ENCODE measurements at places on chromosomes 3 and 15.

DNA sequence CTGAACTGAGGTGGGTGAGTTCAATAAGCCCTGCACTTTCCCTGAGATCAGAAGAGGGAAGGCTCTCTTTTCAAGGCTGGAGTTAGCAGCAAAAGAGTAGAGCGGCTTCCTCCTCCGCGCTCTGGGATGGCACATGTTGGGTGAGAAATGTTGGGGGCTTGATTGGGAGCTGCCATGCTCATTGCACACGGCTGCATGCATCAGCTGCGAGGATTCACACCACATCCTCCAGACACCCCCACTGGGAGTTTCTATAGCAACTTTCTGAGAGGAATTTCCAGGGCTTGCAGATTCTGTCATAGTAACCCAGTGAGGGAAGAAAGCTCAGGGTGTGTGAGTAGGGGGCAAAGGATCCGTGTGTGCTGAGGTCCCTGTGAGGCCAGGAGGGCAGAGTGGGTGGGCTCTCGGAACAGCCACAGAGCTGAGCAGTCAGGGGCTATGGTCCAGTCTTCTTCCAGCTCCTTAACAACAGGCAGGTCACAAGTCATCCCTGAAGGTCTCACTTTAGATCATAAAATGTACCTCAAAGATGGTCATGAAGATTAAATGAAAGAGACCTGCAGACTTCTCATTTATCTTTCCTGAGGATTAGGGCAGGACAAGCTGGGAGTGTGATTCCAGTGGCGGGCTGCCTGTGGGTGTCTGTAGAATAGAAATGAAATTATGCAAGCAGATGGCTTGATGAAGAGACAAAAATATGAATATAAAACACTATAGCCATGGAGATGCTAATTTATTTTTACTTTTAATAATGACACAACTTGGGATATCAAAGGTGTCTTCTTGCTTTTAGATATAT, 75.7 kb upstream of the CHRNA7 start:
- DNase-seq = no peak

DNA sequence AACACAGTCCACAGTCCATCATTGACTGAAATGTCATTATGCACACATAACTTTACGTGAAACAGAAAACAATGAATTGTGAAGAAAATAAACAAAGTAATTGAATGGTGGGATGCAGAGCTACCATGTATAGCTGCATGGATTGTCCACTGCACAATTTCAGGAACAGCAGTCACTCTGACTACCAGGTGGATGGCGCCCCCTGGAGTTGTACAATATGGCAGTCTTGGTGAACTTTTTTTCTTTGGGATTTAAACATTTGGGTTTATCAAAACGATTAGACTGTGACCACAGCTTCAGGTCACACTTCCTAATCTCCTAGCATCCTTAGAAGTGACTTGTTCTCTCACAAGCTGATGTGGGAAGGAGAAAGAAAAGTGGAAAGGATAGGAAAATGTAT, 48.9 kb upstream of the TCF12 start:
- DNase-seq = no peak

GRCh38 chr3:185677146-185677829, 91.2 kb downstream of the SENP2 start:
- no peak for DNase-seq

- DNase-seq = no peak
Measured at GRCh38 chr3:98199020-98199419, 32.5 kb downstream of the OR5H15 start.

GRCh38 chr15:25091421-25092158, 136.8 kb downstream of the SNRPN start:
- no peak for DNase-seq

DNA sequence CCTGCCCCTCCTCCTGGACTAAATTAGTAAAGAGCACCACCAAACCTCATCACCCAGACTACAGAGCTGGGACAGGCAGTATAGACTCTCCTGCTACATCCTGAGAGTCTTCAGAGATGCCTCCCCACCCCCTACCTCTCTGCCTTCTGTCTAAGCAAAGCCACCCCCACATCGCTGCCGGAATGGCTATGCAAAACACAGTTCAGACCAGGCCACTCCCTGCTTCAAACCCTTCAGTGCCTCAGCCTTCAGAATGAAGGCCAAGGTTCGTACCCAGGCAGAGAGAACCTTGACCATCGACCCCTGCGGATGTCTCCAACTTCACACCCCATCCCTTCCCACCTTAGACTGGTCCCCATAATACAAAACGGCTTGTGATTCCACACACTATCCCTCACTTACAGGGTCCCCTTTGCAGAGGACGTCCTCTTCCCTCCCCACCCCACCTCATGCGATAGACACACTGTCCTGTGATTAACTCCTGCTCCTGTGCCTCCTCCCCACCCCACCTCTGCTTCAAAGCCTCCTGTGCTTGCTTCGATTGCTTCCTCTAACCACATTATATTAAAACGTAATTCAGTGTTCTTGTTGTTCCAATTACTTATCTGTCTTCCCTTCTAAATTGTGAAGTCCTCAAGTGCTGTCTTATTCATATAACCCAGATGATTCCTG, 175.3 kb downstream of the UACA start:
- DNase-seq = no peak

DNA sequence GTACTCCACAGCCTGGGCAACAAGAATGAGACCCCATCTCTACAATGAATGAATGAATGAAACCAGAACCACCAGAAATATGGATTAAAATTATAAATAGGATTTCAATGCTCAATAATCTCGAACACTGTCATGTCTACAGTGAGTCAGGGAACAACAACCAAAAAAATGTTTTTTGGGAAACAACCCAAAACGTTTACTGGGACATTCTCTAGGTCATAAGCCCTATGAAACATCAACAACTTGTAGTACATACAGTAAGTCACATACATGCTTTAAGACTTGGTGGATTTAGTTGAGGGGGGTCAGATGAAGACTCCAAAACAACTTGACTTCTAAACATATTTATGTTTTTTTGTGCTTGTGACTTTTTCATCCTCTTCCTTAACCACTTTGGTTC, 511.2 kb downstream of the FOXP1 start:
- DNase-seq = no peak

DNA sequence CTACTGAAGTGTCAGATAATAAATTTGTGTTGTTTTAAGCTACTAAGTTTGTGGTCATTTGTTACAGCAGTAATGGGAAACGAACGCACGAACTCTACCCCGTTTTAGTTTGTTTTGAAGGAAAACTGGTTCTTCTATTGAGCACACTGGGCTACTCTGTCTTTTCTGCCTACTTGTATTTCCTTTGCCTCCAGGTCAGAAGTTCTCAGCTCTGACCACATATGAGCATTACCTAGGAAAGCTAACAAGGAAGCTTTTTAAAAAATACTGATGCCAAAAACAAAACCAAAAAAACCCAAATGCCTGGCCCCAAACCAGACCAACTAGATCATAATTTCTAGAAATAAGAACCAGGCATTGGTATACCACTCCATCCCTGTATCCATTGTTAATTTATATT, 156.6 kb upstream of the TNIK start:
- no peak for DNase-seq

- no peak for DNase-seq
Measured at GRCh38 chr15:67380921-67381320, 126.3 kb downstream of the IQCH start.

DNA sequence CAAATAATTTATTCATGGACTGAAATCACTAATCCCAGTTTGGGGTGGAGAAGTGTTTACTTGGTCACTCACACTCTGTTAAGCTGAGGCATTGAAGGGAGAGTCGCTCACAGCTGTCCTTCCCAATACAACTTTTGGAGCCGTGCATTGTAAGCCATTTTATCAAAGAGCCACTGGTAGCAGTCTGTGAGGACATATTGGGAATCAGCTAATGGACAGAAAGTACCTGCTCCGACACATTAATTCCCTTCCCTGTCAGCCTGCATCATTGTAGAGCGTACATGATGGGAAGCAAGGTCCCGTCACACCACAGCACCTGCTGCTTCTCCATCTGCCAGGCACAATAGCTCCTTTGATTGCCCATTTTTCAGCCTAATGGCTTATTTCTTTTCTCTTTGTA, 643.2 kb downstream of the SQOR start:
- DNase-seq = peak; percentile 19

DNA sequence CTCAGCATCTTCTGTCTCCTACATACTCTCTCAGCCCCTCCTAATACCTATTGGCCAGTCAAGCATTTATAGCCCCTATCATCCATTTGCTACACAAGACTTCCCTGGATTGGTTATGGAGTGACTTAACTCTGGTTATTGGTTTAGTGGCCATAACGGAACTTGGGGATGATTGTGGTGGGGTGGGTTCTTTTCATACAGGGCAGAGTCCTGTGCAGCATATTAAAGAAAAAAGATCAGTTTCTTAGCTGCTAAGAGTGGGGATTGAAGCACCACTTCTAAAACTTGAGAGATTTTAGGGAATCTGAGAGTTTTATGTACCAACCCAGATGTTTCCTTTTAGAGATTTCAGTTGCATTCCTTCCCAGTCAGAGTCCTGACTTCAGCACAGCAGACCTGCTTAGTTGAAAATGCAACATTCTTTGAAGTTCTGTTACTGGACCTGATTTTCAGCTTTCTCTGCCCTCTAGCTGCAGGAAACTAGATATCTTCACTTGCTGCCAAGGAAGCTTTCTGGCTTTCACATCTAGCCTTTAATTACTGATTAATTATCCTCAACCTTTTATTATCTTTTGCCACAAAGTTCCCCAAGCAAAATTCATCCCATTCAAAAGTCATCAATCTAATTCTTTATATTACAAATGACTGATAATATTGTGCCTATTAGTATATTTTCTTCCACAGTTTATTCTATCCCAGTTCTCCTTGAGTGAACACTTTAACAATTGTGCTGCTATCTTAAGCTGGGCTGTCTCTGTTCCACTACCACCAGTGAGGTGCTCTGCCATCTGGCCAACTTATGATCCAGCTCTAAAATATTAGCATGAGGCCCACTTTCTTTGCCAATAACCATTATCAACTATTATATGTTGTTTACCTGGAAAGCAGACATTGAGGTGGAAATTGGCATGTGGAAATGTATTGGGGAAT, 906.0 kb upstream of the ALCAM start:
- no peak for DNase-seq

GRCh38 chr3:69542089-69542804, 156.4 kb upstream of the FRMD4B start:
- DNase-seq = no peak

DNA sequence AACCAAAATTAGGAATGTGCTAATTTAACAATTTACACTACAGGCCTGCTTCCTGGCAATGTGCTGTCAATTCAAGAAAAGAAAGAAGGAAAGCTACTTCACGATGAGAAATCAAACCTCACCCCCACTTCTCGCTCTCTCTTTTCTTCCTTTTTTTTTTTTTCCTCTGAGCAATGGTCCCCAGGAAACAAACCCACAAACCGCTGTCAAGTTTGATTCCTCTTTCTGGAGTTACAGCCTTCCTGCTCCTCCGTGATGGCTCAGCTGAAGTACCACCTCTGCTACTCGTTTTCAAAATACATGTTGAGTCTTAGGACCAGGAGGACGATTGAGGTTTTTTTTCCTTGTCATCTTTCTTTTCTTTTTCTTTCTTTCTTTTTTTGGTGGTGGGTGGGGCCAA, 3.4 kb upstream of the TRIM71 start:
- no peak for DNase-seq

- no peak for DNase-seq
Measured at GRCh38 chr3:130700541-130700940, 46.1 kb downstream of the PIK3R4 start.

DNA sequence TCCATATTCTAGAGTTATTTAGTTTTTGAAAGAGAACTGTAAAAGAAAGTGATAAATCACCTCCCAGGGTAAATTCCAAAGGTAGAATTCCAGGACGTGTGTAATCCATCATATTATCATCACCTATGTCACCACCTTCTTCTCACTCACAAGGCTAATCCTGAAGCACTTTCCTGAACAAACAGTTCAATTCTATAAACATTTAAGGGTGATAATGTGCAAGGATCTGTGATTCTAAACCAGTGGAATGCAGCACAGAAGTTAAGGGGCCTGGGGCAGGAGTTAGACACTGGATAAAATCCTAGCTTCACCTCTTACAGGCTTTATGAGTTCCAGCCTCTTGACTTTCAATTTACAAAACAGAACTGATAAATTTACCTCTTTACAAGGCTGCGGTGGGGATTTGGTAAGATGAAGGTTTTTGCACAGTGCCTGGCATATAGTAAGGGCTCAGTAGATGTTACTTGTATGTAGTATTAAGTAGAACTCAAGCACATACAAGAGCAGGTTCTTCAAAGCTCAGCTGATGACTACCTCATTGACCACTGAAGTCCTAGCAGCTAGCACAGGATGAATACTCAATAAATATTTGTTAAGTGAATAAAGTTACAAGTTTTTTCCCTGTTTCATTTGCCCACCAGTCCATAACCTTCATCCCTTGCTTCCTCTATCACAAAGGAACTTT, 47.3 kb upstream of the CCDC80 start:
- DNase-seq = no peak

GRCh38 chr3:112617285-112617684, 23.7 kb downstream of the CCDC80 start:
- DNase-seq = no peak

DNA sequence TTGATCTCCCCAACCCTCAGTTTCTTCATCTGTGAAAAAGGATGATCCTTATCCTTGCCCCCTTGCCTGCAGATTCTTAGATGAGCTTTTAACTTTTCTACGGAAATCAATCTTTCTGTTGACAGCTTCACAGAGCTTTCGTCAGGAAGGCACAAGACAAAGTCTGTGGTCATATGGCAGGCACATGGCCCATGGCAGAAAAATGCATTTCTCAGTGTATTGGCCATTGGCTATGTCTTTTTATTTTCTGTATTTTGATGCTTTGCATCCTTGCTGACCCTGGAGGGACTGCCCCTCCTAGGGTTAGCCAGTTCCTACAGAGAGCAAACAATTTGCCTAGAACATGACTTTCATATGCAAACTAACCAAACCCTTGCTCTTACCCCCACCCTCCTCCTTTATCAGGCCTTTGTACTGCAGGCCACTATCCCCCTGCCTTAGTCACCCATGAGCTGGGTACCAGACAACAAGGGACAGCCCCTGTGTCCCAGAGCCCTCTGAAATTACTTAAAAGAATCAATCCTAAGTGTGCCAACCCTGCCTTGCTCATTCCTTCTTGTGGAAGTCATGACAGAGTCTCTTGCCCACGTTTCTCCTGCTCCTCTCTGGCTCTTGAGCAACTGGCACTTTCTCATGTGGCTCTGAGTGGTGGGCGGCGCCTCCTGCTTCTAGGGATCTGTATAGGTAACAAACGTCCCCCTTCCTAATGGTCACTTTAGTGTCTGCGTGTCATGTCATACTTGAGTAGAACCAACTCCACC, 24.1 kb upstream of the NOX5 start:
- DNase-seq = no peak
